ENCODE measurements at places on chromosomes 7 and 10.

GRCh38 chr10:128318913-128319312 is 192.7 kb upstream of the MKI67 start:
- no peak for DNase-seq

DNA sequence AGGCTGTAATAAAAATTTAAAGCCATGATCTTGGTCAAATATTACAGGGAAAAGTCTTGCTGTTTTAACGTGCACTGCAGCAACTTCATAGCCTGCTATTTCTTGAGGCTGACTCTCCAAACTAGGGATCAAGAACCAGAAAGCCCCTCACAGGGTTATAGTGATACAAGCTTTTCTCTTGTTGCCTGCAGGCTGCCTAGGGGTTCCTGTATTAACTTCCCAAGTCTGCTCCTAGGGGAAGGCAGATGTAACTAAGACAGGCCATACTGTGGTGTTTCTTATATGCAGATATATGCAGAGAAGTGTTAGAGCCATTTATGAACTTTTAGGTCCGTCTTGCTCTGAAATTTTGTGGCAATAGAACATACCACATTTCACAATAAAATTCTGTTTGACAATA is 175.7 kb downstream of the FOXP2 start:
- DNase-seq, result no peak

DNA sequence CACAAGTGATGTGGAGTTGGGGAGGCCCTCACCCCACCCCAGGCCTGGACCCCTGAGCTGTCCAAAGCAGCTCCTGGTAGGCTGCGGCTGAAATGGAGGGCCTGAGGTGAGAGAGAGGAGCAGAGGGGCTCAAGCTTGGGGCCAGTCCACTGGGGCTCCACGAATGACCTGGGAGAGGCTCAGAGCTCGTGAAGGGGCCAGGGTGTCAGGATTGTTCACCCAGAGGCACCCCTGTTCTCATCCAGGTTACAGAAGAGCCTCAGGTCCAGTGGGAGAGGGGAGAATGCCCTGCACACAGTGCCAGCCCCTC is 102.2 kb upstream of the RET start:
- no peak for DNase-seq

GRCh38 chr10:6737080-6737641 is 157.1 kb upstream of the PRKCQ start:
- no peak for DNase-seq

DNA sequence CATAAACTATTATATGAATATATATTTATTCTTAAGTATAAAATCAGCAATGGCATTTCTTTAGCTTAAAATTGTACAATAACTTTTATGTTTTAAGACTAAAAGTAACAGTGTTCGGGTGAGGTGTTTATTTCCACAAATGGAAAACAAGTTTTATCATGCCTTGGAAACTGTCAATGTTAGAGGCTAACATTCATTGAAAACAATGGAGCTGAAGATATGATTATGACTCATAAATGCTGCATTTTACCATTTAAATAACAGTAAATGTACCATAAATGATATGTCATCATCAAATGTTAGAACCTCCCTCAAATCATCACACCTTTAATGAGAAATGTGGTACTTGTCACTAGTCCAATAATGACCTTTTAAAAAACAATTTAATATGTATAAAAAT is 897.3 kb downstream of the PCDH15 start:
- no peak for DNase-seq

DNA sequence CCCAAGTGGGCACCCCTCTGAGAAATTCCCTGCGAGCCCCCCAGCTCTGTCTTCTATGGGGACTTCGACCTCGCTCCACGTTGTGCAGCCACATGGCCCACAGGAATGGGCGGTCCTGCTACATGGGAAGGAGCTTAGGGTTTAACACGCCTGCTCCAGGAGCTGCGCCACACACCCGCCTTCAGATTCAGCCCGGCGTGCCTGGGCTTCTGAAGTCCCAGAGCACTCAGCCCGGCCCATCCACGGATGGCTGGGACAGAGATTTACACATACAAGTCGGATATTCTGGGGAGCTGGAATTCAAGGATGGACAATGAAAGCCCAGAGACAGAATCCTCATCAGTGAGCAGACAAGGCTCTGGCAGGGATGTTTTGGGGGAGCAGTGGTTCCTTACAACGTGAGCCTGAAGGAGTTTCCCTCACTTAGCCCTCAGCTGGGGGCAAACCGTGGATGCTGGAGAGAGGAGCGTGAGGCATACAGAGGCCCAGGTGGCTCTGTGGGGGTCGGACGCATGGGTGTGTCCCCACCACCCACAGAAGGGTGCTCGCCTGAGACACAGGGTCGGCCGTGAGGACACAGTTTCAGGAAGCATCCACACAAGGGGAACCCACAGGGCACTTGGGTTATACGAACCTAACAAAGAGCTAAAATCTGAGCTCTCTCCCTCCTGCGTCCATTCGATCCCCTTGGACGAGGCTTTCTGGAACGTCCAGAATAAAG is 372.9 kb downstream of the DNAJB6 start:
- DNase-seq, result no peak

DNA sequence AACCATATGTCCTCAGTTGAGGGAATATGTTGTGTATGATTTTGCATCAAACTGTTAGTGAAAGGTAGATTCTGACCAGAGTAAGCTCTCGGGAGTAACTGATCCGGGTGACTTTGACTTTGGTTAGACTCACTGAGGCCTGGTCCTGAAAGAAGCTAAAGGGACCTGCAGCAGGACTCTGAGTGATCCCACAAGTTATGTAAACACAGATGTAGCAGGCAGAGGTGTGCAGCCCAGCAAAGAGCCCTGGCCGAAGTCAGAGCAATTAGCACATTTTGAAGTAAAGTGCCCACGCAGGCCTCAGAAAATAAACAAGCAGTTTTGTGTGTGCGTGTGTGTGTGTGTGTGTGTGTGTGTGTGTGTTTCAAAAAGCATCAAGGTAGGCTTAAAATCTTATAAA is 245.6 kb upstream of the FERD3L start:
- no peak for DNase-seq

DNA sequence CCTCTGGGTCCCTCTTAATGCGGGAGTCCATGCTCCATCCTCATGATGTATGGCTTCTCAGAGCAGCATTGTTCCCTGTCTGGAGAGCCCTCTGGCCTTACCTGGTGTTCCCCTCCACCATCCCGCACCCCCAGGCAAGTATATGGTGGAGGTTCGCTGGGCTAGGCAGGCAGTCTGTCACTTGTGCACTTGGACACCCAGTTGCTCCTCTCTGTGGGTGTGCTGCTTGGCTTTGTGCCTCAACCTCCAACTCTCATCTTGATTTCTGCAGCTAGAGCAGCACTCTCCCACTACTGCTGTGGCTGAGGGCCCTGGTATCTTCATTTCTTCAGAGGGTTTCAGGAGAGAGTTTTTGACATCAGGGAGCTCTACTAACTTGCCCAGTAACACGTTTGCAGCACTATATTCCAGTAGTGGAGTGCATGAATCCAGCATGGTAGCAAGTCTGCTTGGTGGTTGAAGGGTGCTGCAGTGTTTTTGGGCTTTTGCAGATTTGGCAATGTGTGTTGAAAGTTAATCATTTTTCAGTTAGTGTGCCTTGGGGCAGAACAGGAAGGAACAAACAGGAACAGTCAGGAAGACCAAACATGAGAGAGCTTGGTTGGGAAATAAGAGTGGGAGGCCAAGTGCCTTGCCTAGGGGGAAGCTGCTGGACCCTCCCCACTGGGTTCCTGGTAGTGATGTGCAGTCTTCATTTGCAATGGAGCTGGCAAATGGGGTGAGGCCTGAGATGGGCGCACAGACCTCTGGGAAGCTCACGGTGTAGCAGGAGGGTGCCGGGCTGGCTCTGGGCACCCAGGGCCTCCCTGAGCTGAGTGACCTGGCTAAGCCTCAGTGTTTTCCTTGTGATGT is 37.4 kb downstream of the TSPAN14 start:
- DNase-seq, result no peak

DNA sequence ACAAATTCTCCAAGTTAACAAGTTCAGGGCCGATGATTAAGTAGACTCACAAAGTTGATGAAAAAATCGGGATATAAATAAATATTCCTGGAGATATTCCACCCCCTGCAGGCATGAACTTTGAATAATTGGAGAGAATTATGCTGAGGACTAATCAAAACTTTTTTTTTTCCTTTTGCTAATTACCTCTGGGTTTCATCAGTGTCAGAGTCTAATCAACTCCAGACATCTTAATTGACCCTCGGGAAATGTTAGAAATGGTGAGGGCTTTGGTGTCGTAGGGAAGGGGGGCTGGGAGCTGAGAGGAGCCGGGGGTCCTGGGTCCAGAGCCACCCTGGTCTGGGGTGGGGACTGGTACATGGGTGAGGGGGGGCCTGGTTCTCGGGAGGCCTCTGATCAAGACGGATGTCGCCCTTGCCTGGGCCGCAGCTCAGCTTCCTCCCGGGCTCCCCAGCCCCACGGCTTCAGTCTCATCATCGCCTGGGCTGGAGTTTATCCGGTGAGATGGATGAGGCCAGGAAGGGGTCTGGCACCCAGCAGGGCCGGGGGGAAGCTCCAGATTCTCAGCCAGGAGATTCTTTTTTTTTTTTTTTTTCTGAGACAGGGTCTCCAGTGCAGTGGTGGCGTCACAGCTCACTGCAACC is 30.4 kb upstream of the ELFN1 start:
- DNase-seq, result no peak

DNA sequence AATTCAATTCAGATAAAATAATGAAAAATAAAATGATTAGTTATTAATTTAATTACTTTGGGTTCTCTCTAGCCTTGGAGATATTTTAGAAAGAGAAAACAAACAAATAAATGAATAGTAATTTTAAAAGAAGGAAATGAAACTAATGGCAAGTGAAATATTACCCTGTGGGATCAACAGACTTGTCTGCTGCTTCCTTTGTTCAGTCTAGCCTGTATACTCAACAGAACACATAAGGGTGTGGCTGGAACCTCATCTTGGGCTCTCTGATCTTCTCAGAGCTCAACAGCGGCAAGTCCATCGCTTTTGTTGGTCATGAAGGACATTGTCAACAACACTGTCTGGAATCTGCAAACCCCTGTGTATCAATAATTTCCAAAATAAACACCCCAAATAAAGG is 904.9 kb downstream of the IPMK start:
- no peak for DNase-seq

- DNase-seq, result no peak
Observed at GRCh38 chr10:69991151-69991550, 61.5 kb upstream of the MACROH2A2 start.

DNA sequence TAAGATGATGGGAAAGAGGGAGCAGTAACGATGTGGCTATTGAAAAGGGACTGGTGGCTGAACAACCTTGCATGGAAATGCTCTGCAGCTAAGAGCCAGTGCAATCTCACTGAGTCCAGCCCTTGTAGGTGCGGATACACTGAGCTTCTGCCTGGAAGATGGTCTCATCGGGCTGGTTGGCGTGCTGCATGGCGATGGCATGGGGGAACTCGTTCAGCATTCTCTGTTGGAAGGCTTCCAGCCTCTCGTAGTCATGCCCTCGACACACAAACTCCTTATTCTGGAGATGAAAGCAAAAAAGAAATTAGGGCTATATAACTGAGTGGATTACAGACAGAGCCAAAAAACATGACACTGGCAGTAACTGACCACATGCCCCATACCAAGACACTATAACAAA is 197.8 kb upstream of the IMMP2L start:
- no peak for DNase-seq

DNA sequence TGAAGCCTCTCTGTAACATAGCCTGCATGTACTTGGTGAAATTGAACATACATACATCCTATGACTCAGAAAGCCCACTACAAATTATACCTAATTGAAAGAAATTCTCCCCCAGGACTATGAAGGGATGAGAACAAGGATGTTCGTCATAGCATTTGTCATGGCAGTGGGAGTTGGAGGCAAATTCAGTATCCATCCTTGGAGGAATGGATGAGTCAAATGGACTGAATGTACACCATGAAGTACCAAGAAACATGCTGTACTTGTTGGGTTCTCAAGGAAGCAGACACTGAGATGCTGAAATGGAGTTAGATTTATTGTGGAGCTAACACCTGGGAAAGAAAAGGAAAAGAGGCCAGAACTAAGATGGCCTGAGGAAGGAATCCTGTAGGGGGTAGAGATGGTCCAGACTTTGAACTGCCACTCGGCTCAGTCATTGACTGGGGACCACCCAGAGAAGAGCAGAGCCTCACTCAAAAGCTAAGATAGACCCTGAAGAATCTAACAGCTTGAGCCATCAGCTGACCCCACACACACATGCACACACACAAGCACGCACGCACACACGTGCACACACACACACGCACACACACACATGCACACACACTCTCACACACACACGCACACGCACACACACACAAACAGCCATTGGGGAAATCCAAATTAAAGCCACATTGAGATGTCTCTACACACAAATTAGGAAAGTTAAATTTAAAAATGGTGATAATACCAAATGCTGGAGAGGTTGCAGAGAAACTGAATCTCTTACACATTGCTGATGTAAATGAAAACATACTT is 22.3 kb downstream of the AOC1 start:
- no peak for DNase-seq

DNA sequence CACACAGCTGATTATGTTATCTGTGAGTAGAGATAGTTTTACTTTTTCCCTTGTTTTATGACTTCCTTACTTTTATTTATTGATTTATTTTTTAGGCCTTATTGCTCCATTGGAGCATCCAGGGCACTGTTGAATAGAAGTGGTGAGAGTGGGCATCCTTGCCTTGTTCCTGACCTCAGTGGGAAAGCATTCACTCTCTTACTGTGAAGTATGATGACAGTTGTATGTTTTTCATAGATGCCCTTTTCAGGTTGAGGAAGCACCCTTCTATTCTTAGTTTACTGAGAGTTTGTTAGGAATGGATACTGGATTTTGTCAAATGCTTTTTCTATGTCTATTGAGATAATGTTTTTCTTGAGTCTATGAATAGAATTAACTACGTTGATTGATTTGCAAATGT is 88.6 kb downstream of the XRCC2 start:
- no peak for DNase-seq

GRCh38 chr10:7245505-7245904 is 165.3 kb downstream of the SFMBT2 start:
- no peak for DNase-seq

GRCh38 chr7:450741-451140 is 68.9 kb downstream of the PDGFA start:
- DNase-seq, result no peak

DNA sequence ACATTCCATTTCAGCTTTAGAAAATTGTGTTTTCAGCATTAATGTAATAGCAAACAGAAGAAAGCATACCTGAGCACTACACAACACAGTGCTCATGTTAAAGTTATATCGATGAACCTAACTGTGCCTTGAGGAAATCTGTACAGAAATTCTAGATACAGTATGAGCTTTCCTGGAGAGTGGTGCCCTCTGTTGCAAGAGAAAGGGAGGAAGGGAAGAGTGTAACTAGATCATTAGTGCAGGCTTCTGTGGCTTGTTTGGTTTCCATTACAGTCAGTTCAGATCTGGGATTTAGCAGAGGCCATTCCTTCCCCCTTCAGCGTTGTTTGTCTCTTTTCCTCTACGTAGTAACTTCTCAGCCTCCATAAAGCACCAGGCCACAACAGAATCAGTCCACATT is 139.7 kb downstream of the HTR7 start:
- no peak for DNase-seq

Data from activated CD8-positive, alpha-beta memory T cell treated with anti-CD3 and anti-CD28 coated beads, Interleukin-2, amount 50 U/mL, for 4 hours (primary cell).